ENCODE measurements at places on chromosomes 4 and X.

DNA sequence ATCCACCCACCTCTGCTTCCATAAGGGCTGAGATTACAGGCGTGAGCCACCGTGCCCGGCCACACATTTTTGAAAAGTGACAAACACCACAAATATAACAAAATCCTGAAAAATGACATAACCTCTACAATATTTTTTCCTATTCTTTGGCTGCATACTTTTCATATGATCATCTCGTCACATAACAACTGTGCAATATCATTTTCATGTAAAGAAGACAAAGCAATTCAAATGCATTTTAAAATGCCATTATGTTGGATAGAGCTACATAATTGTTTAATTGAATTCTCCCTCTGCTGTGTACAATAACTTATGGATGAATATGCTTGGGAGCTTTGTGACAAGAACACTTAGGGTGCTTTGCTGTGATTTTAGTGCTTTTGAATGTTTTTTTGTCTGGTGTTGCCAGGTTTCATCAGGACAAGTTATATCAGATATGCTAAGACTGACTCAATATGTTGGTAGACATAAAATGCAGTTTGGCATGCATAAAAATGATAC lies 132.9 kb downstream of the CHIC2 start:
- no peak for DNase-seq

DNA sequence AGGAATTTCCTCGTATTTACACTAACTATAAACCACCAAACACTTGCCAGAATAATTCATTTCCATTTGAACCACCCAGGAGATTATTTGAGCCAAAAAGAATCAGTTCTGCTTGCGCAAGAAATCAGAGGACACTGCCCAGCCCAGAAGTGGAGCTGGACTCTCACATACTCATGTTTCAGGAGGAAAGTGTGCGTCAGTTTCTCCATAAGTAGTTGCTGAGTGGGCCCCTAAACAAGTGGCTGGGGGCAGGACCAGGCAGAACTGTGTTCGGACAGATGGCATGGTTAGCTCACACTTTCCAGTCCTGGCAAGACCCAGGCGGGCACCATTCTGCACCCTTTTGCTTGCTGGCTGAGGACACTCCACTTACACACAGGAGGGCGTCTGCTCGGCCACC lies 38.8 kb downstream of the BTC start:
- no peak for DNase-seq

DNA sequence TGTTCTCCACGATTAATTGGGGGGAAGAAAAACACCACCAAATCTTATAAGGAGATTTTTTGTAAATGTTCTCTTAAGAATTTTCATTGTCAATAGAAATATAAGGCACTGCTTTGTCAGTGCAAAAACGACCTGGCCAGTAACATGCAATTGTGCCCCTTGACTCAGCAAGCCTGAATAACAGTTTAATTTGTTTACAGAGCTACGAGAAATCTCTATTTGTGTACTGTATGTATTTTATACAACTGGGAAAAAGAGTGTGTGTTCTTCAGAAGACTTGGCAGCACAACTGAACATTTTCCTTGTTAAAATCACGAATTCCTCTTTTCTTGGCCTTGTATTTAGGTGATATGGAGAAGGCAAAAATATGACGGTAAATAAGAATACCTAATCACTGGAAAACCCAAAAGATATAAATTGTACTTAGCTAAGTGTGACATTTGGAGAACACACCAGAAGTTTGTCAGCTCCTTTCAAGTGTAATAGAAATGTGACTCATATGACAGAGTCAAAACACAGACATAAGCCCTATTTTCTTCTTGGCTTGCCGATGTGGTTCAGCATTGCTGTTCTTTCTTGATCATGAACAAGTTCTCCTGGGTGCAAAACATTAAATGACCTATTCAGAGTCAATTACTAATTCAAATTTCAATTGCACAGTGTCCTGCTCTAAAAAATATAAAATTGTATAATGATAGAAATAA lies 945.0 kb upstream of the INTU start:
- DNase-seq, result no peak

DNA sequence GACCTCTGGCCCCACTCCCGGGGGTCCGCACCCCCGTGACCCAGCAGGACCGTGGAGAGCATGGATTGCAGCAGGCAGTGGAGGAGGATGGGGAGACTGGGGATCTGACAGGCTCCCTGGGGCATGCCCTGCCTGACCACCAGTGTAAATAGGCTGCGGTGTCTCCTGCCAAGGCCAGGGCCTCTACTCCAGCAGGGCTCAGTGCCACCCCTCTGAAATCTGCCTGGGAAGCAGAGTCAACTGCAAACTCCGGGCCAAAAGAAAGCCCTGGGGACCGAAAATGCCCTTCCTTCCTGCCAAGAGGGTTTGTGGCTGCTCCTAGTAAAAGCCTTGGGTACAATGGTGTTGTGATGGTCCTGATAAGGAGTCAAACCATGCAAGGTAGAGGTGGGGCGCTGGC lies 6.4 kb downstream of the ADRA2C start:
- DNase-seq, result no peak

- no peak for DNase-seq
Measured at GRCh38 chr4:108037884-108038283, 48.2 kb downstream of the HADH start.

DNA sequence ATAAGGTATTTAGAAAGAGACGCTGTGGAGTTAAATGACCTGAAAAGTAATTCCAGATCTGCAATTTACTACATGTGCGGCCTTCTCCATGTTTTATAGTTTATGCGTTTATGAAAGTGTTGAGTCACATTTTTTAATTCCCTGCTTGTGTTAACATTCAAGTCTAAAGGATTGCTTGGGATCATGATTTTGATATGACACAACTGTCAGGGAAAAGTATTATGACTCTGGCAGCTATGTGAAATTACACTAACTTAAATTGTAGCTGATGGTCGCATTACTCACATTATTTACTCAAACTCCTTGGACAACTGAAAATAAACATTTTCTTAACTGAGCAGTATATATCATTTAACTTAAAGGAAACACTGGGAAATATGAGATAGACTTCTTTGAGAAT lies 14.3 kb upstream of the GABRB1 start:
- DNase-seq, result no peak

DNA sequence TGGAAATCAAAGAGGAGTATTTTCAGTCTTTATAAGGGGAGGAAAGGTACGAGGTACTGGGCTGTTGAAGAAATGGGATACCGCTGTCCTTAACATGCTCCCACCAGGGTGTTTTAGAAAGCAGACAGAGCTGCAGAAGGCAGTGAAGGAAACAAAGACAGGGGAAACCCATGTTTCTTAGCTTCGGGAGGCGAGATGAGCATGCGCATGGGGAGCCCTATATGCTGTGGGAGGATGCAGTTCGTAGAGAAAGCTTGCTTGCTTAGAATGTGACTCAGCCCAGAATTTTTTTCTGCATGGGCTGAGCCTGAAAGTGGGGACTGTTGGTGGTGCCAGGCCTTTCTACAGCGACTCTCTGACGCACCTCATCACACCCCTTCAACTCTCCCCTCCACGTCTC lies 28.8 kb upstream of the SCOC start:
- no peak for DNase-seq

- peak; percentile 69 for DNase-seq
Measured at GRCh38 chrX:40099055-40099958, 1.5 kb upstream of the BCOR start.

GRCh38 chr4:5712517-5712916 lies 1.5 kb downstream of the EVC start:
- peak; percentile 33 for DNase-seq

GRCh38 chrX:40031911-40032310 lies 65.8 kb downstream of the BCOR start:
- no peak for DNase-seq

- DNase-seq, result no peak
Measured at GRCh38 chrX:10077425-10078188, 79.2 kb upstream of the CLCN4 start.

DNA sequence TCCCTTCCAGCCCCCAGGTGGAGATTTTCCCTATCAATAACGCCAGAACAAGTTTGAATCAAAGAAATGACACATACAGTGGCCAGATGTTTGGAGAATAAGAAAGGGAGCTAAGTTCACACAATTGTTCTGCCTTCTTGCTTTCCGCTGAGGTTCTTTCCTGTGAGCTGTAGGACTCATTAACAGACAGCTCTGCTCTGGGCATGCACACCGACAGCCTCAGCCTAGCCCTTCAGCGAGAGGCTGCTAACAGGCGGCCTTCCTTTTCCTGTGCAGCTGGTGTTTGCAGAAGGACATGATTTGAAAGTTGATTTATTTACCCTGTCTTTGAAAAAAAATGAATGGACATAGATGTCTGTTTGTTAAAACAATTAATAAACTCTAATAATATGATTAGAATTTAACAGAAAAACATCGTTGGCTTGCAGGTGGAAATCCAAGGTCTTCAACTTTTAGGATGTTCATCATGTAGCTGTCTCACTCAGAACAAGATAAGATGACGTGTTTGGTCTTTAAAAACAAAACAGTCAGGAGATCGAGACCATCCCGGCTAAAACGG lies 183.3 kb downstream of the KDR start:
- DNase-seq, result peak; percentile 54

- DNase-seq, result peak; percentile 31
Measured at GRCh38 chrX:154019061-154019621, 561 bp downstream of the IRAK1 start.

- DNase-seq, result peak; percentile 11
Measured at GRCh38 chr4:26884486-26884988, 23.9 kb downstream of the STIM2 start.

DNA sequence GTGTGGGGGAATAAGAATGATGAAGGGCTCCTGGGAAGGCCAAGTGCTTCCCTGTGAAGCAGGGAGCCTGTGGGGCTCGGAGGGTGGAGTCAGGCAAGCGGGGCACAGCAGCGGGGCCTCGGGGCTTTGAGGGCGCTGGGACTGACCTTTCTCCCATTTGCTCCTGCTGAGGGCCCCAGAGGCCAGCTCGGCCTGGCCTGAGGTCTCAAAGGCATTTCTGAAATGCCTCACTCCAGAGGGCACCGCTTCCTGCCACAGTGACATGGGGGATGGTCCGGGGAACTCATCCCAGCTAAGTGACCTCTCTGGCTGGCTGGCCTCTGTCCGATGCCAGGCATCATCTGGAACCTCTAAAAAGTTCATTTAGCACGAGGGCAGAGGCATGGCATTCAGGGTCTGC lies 98.8 kb upstream of the STX18 start:
- DNase-seq, result no peak

DNA sequence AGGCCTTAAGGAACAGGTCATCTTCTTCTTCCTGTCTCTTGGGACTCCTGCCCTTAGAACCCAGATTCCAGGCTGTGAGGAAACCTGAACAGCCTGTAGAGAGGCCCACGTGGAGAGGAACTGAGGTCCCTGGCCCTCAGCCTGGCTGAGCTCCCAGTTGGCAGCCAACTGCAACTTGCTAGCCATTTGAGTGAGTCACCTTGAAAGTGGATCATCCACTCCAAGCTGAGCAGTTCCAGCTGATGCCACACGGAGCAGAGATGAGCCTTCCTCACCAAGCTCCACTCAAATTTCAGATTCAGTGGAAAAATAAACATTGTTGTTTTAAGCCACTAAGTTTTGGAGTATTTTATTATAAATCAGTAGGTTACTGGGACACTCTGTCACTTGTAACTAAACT lies 392.5 kb downstream of the BCOR start:
- no peak for DNase-seq

- DNase-seq, result no peak
Measured at GRCh38 chr4:23422878-23423277, 467.0 kb downstream of the PPARGC1A start.

DNA sequence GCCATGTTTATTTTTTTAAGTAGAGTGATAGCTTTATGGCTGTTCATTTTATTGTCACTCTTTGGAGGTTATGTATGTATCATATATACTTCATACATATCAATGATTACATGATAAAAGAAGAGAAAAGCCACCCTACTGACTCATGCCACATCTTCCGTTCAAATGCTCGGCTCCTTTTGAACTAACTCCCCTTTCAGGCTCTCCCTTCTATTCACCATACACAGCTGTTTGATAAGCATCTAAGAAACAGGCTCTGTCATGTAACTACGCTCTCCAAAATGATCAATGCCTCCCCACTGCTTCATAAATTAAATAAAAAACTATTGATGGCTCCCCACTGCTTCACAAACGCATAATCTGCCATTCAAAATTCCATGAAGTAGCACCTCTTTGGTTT lies 89.4 kb downstream of the SEL1L3 start:
- no peak for DNase-seq

- DNase-seq, result no peak
Measured at GRCh38 chr4:182770996-182771514, 146.1 kb downstream of the DCTD start.

DNA sequence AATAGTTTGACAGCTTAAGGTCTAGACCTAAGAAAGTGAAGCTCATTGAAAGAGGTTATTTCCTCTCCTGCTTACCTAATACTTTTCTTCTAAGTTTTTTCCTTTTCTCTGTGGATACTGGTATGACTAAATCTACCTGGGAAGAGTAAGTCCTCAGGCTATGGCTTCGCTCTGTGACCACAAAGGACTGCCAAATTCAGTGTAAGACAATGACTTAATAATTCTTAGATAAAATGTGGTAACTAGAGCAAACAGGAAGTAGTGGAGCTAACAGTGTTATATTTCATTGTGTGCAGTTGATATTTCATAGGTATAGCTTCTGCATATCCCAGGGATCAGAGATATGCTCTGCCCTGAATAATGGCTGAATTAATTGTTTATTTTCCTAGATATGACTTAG lies 418.9 kb downstream of the CCSER1 start:
- no peak for DNase-seq

GRCh38 chrX:15747626-15748173 lies 9.6 kb downstream of the CA5B start:
- DNase-seq, result no peak

GRCh38 chr4:64340218-64341110 lies 68.8 kb downstream of the TECRL start:
- no peak for DNase-seq

GRCh38 chr4:7761312-7761711 lies 178.3 kb downstream of the AFAP1 start:
- DNase-seq, result no peak

- DNase-seq, result no peak
Measured at GRCh38 chr4:113997206-113997605, 17.8 kb upstream of the ARSJ start.

DNA sequence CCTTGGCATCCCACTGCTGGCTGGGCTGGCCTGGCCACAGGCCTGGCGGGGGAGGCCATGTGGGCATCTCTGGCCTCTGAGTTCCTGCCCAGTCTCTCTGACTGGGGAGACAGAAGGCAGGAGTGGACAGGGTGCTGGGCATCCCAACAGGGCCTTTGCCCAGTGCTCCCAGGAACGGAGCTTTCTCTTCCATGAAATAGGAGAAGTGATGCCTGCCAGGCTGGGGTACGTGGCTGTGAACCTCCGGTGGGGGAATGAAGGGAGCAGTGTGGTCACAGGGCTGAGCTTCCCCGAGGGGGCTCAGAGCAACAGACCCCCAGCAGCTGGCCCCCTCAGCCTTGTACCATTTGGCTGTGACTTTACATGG lies 40.4 kb upstream of the HMX1 start:
- no peak for DNase-seq

DNA sequence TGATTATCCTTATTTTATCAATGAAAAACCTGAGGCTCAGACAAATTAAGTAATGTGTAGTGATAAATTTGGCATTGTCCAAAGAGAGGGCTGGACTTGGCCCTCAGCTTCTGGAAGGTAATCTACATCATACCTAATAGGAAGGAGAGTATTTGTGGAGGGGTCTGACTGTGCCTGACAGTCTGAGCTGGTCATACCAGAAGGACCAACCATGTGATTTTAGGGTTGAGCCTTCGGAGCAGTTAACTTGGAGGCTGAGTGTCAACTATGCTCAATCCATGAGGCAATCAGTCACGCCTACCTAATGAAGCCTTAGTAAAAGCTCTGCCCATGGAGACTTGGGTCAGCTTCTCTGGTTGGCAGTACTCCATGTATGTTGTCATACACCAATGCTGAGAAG lies 136.4 kb downstream of the CPE start:
- no peak for DNase-seq

Data from activated T-cell treated with anti-CD3 and anti-CD28 coated beads, Interleukin-2, amount 50 U/mL, for 72 hours (primary cell).